ENCODE measurements at places on chromosomes 4 and X. TPM values are rescaled to one million over a fixed set of nuclear protein-coding genes. Genes with fewer than 3 reads are reported as not detected.

Gene TLR1
- 0.84 TPM for total RNA-seq

Gene DSPP
- total RNA-seq, result not detected

Gene UTP14A
- 10.1 TPM for total RNA-seq

Gene NEUROG2
- not detected for total RNA-seq

Gene TBX22
- total RNA-seq, result not detected

Gene SSX3
- total RNA-seq, result not detected

Gene MAGEC3
- total RNA-seq, result not detected

Gene GLRA3
- total RNA-seq, result not detected

Gene CYLC1
- not detected for total RNA-seq

Gene GYG2
- 5.9 TPM for total RNA-seq

Gene DCHS2
- total RNA-seq, result under 0.01 TPM

Gene HTRA3
- 3.3 TPM for total RNA-seq

Gene IL13RA2
- total RNA-seq, result not detected

Gene FOXR2
- total RNA-seq, result not detected

Gene FGFBP1
- not detected for total RNA-seq
